Activated CD4-positive, alpha-beta memory T cell treated with anti-CD3 and anti-CD28 coated beads for 36 hours (primary cell): ENCODE measurements at places on chromosomes 7 and 10. TPM values are rescaled to one million over a fixed set of nuclear protein-coding genes. Genes with fewer than 3 reads are reported as not detected.

VGF gene
- not detected for total RNA-seq

MUC3A gene
- not detected for total RNA-seq

DNA sequence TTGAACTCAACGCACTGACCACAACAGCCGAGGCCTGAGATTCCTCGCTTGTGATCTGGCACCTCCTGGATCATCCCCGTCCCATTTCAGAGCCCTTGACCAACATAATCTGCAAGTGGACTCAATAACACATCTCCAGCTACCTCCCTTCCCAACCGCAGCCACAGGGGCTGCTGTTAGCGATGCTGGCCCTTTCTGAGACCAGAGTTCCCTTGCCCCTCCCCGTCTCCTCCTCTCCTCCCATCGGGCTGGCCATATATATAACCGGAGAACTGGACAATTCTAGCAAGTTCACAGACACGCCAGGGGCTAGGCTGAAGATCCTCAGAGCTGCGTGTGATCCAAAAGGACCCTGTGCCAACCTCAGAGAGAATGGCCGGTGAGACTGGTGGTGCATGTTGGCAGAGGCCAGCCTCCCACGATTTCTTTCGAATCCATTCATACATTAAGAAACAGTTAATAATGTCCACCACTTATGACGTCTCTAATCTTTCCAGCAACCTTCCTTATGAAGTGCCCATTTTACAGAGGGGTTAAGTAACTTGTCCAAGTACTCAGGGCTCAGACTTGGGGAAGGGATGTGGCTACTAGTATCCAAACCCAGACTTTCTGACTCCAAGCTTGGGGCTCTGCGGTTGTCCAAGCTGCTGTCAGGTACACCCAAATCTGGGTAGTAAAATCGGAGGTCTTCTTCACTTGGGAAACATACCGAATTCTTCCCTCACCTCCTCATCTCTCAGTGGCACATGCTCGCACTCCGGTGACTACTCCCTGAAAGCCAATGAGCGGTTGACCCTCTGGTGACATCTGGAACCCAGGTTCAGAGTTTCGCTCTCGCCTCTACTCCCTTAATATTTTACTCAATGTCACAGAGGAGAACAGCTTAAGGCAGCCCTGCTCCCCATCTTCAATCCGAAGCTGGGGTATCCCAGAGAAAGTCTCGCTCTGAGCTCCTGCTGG is 11.2 kb upstream of the FEZF1 start:
- H3K4me1 ChIP-seq: peaks cover 3% of the 10 kb centered on the region
- H3K27me3 ChIP-seq: peaks cover 38% of the 10 kb centered on the region
- DNase-seq: no peak
- peaks cover 3% of the 10 kb centered on the region for H3K36me3 ChIP-seq
- no peak overlapping the region for H3K27ac ChIP-seq

NPFFR1 gene
- total RNA-seq: 0.02 TPM

DNA sequence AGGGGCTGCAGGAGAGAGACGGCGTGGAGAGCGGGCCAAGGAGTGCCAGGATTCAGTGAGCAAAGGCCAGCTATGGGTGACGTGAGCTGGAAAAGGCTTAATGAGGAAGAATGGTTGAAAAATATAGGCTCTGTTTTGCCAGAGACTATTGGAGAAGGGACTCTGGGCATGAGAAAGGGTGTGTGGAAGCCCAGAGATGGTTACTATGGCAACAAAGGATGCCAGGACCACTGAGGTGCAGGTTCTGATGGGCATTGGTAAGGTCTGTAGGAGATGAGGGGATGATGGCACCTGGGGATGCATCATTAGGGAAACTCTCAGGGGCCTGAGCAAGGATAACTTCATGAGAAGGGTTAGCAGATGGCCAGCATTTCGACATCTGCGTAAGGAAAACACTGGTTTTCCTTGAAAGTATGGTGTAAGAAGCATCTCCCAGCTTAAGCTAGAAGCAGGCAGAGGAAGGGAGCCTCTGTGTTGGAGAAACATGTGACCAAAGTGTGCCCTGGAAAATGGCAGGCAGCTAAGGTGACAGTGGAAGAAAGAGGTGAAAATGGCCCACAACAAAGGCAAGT is 21.6 kb upstream of the FAM180A start:
- DNase-seq: no peak
- peaks cover 17% of the 10 kb centered on the region for H3K27me3 ChIP-seq
- no peak overlapping the region for H3K4me3 ChIP-seq
- H3K36me3 ChIP-seq: no peaks in the 10 kb centered on the region
- H3K4me1 ChIP-seq: no peaks in the 10 kb centered on the region
- H3K27ac ChIP-seq: no peak overlapping the region

- no peak for DNase-seq
- H3K4me1 ChIP-seq: no peaks in the 10 kb centered on the region
- H3K27ac ChIP-seq: no peak overlapping the region
- H3K27me3 ChIP-seq: peaks cover 9% of the 10 kb centered on the region
- H3K4me3 ChIP-seq: no peak overlapping the region
Observed at GRCh38 chr10:87594864-87595263, 64.8 kb upstream of the PAPSS2 start.

GRCh38 chr7:91913612-91914011 is 27.1 kb upstream of the AKAP9 start:
- no peak overlapping the region for H3K27ac ChIP-seq
- no peak overlapping the region for H3K4me3 ChIP-seq
- H3K36me3 ChIP-seq: no peaks in the 10 kb centered on the region
- no peak for DNase-seq

ITPRID1 gene
- not detected for total RNA-seq

DNA sequence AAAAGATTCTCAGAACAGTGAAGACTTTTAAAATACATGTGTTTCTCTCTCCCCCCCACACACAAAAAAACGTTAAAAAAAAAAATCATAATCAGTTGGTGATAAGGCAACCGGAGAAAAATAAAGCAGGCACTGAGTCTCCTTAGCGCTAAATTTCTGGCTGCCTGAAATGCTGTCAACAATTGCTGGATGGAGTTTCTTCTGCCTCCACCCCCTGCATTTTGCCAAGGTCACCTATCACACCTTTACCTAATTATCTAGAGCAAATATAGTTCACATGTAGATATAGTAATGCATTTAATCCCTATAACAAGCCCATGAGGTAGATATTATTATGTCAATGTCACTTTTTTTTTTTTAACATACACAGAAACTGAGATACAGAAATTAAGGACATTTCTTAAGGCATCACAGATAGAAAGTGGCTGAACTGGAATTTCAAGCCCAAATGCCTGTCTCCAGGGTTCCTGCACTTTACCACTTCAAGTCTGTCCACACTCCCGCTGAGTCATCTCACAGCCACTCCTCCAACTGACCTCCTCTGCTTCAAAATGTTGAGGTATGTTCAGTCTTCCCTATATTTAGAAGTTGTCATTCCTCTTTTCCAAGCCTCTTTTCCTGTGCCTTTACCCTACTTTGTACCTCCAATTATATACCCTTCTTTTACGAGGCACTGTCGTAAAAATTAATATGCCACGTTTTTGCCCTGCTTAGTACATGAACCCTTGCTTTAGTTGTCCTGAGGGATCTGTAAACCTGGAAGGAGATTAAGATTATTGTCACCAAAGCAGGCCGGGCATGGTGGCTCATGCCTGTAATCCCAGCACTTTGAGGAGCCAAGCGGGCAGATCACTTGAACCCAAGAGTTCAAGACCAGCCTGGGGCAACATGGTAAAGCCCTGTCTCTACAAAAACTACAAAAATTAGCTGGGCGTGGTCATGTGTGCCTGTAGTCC is 72.8 kb upstream of the MPP7 start:
- DNase-seq: no peak
- H3K36me3 ChIP-seq: no peaks in the 10 kb centered on the region
- H3K4me3 ChIP-seq: no peak overlapping the region
- H3K27me3 ChIP-seq: no peaks in the 10 kb centered on the region

DNA sequence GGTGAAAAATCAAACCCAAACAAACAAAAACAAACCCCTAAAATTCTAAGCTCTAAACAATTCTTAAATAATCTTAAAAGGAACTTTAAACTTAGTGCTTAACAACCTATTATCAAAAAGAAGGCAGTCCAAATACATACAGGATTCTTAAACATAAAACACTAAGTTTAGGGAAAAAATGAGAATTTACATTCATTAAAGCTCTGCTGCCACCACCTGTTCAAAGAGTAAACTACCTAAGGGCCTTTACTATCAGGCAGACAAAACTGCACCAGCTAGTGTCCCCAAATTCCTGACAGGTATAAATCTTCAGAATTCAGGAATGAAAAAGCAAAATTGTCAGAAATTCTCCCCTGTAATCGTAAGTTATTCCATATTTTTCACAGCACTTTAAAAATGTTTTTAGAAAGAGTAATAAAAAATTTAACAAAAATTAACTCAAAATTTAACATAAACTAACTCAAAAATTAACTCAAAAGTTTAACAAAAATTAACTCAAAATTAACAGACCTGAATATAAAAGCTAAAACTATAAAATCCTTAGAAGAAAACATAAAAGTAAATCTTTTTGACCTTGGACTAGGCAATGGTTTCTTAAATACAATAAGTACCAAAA is 55.1 kb downstream of the PDZD8 start:
- H3K27ac ChIP-seq: no peak overlapping the region
- no peak for DNase-seq
- H3K4me1 ChIP-seq: no peaks in the 10 kb centered on the region
- no peaks in the 10 kb centered on the region for H3K27me3 ChIP-seq

- H3K36me3 ChIP-seq: peaks cover 1% of the 10 kb centered on the region
- DNase-seq: no peak
- H3K4me1 ChIP-seq: no peaks in the 10 kb centered on the region
- H3K4me3 ChIP-seq: no peak overlapping the region
Observed at GRCh38 chr10:86956848-86957448, 467 bp downstream of the MMRN2 start.

GRCh38 chr7:92778972-92779371 is 57.4 kb downstream of the CDK6 start:
- H3K27me3 ChIP-seq: no peaks in the 10 kb centered on the region
- peaks cover 44% of the 10 kb centered on the region for H3K36me3 ChIP-seq
- H3K27ac ChIP-seq: no peak overlapping the region
- H3K4me3 ChIP-seq: no peak overlapping the region
- no peak for DNase-seq

GRCh38 chr7:90007001-90007654 is 147.1 kb upstream of the STEAP1 start:
- H3K36me3 ChIP-seq: no peaks in the 10 kb centered on the region
- no peak for DNase-seq
- no peak overlapping the region for H3K27ac ChIP-seq
- H3K4me1 ChIP-seq: no peaks in the 10 kb centered on the region

DNA sequence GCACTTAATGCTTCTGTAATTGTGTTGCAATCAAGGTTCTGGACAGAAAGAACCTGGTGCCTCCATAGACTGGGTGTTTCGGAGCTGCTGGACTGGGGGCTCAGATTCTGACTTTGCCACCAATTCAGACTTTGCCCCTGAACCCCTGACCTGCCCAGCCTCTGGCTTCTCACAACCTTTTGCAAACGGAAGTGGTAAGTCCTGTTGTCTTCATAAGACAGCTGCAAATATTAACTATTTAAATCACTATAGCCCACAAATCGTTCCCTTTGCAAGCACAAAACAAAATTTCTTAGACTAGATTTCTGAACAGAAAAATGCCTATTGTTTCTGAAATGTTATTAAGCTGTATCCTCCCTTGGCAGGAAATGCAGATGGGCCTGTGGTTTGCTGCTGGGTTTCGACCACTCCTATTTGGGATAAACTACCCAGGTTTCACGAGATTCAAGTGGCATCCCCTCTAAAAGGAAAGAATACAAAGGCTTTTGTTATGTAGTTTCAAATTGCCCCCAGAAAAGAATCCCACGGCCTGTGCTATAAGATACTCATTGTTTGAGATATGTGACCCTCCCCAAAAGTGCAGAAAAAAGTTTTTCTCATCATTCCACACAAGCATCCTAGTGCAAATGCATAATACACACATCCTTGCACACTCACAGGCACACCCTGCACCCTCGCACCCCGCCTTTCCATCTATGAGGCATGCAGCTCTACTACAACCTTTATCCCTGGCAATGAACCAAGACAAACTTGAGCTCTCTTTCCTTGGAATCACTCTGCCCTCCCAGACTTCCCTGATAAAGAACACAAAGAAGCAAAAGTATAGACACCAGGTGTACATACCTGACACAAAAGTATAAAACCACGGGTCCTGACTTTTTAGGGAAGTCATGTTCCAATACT is 209.1 kb downstream of the PRPF18 start:
- DNase-seq: no peak
- no peaks in the 10 kb centered on the region for H3K36me3 ChIP-seq
- no peak overlapping the region for H3K4me3 ChIP-seq
- peaks cover 24% of the 10 kb centered on the region for H3K4me1 ChIP-seq
- no peaks in the 10 kb centered on the region for H3K27me3 ChIP-seq
- no peak overlapping the region for H3K27ac ChIP-seq

- H3K36me3 ChIP-seq: peaks cover 53% of the 10 kb centered on the region
- no peak overlapping the region for H3K4me3 ChIP-seq
- H3K27ac ChIP-seq: no peak overlapping the region
- no peaks in the 10 kb centered on the region for H3K4me1 ChIP-seq
- DNase-seq: peak; percentile 58
- H3K27me3 ChIP-seq: no peaks in the 10 kb centered on the region
Observed at GRCh38 chr7:24812305-24812945, 55.2 kb upstream of the GSDME start.

GRCh38 chr10:11861811-11862428 is 38.8 kb downstream of the PROSER2 start:
- H3K27ac ChIP-seq: no peak overlapping the region
- peaks cover 11% of the 10 kb centered on the region for H3K27me3 ChIP-seq
- H3K4me3 ChIP-seq: no peak overlapping the region

DNA sequence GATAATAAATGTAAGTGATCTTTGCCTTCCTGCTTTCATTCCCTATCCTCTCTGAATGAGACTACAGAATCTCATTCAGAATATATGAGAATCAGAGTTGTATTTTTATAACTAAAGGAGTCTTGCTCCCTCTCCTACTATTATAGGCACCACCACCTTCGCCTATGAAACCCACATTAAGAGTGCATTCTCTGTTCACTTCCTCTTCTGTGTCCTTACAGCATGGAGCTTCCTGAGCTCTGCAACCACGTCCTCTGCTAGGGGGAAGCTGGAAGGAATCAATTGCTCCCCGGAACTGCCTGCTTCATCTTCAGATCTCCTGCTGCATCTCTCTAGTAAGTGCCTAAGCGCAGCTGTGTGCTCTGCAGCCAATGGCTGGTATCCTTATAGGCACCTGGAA is 820.7 kb downstream of the GRID1 start:
- no peak for DNase-seq
- H3K4me1 ChIP-seq: no peaks in the 10 kb centered on the region
- no peaks in the 10 kb centered on the region for H3K36me3 ChIP-seq
- no peak overlapping the region for H3K4me3 ChIP-seq
- peaks cover 13% of the 10 kb centered on the region for H3K27me3 ChIP-seq

- H3K36me3 ChIP-seq: no peaks in the 10 kb centered on the region
- DNase-seq: no peak
- no peaks in the 10 kb centered on the region for H3K27me3 ChIP-seq
- H3K4me1 ChIP-seq: no peaks in the 10 kb centered on the region
Observed at GRCh38 chr7:98548971-98549370, 68.1 kb upstream of the NPTX2 start.

ERCC6 gene
- total RNA-seq: 18.8 TPM

- peaks cover 3% of the 10 kb centered on the region for H3K27me3 ChIP-seq
- no peak for DNase-seq
- H3K36me3 ChIP-seq: no peaks in the 10 kb centered on the region
- H3K4me3 ChIP-seq: no peak overlapping the region
- H3K27ac ChIP-seq: no peak overlapping the region
Observed at GRCh38 chr7:29405891-29406290, 157.7 kb upstream of the PRR15 start.

GRCh38 chr7:23205577-23205908 is 23.7 kb downstream of the NUP42 start:
- DNase-seq: no peak
- peaks cover 22% of the 10 kb centered on the region for H3K36me3 ChIP-seq
- H3K4me1 ChIP-seq: peaks cover 4% of the 10 kb centered on the region
- H3K4me3 ChIP-seq: no peak overlapping the region
